CMK (cell line): ENCODE measurements at places on chromosomes 1 and 21.

- no peak for DNase-seq
These were observed 362.9 kb upstream of the VAMP3 start for GRCh38 chr1:7407980-7408770.

DNA sequence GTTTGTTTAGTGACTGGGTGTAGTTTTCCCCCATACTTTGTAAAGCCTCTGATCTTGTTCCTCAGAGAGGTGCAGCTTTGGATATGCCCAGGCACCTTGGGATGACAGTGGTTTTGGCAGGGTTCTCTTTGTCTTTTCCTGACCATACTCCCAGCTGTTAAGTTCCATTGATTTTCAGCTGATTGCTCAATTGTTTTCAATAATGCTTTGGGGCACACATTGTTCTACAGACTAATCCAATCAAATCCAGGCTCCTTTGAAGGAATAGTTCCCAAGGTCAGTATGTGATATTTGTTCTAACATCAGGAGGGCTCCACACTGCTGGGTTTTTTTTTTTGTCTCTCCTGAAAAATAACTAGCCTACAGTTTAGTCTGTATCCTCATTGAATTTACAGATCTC is 24.8 kb downstream of the PPP2R5A start:
- DNase-seq = no peak

GRCh38 chr21:45461806-45462341 is 56.9 kb downstream of the COL18A1 start:
- DNase-seq = no peak

GRCh38 chr1:186404454-186405051 is 28.9 kb downstream of the ODR4 start:
- peak; percentile 22 for DNase-seq

DNA sequence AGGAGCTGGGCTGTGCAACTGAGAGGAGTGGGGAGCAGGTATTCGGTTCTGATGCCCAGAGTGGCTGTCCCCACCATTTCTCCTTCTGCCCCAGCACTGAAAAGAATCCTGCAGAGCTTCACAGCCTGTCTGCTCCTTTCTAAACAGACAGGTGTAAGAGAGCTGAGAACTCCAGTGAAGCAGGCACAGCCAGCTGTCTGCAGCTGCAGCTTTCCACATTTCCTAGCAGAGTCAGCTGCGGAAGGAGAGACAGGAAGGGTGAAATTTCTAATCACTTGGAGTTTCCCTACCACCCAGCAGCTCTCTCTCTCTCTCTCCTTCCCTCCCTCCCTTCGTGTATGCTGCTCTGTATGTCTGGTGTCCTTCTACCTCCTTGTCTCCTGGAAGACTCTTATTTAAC is 40.5 kb upstream of the GJB5 start:
- DNase-seq = no peak

DNA sequence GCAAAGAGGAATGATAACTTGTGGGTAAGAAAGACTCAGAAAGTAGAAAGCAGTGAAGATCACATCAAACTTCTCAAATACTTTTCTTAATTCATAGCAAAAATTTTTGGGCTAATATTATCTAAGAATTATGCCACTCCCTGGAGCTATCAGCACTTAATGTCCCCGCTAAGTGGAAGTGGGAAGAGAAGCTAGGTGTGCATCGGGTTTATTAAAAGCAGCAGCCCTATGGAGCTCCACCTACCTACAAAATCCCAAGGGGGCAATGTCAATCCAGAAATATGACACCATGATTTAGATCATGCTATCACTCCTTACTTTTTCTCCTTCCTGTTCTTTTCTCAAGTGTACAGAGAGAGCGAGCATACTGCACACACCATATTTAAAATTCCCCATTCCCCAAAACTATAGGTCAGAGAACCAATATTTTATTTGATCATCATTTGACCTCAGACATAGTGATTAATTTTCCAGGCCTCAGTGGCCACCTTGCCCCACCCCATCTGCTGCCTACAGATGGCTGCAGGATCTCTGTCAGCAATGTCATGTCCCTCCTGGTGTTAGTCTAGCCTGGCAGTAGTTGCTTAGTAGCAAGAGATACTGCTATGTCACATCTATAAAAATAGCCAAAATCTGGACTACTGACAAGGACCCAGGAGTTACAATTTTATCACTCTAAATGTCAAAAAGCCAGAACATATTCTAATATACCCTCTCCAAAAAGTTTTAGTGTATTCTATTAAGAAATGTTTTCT is 66.6 kb downstream of the MAP3K21 start:
- no peak for DNase-seq

- DNase-seq = no peak
These were observed 4.3 kb upstream of the MTFR1L start for GRCh38 chr1:25815208-25816111.

- no peak for DNase-seq
These were observed 16.7 kb downstream of the UAP1 start for GRCh38 chr1:162578071-162578700.

DNA sequence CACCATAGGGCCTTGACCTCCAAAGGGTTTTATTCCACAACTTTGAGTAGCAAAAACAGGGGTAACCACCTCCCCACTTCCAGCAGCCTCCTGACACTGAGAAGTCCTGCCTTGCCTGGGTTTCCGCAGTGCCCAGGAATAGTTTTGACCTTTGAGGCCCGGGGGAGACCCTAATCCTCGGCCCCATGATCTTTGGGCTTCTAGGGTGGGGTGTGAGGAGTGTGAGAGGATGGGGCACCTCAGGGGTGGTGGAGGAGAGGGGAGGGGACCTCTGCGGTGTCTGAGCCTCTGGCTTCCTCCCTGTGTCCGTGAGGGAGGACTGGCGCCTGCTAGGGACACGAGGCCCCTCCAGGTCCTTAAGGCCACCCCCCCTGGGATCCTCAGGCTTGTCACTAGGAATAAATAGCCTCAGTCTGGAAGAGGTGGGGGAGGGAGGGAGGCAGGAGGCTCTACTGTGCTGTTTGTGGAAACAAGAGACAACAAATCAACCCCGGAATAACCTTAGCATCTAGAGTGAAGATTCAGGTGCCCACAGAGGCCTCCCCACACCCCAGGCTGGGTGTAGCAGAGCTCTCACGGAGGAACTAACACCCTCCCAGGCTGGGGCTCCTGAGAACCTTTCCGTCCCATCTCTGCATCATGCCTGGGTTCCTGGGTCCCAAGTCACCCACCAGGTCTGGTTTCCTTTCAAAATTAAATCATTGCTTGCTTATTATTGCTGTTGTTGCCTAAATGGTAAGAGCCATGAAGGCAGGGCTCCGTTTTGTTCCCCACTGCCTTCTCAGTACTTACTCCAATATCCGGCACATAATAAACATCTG is 904 bp upstream of the FHL3 start:
- DNase-seq = no peak

DNA sequence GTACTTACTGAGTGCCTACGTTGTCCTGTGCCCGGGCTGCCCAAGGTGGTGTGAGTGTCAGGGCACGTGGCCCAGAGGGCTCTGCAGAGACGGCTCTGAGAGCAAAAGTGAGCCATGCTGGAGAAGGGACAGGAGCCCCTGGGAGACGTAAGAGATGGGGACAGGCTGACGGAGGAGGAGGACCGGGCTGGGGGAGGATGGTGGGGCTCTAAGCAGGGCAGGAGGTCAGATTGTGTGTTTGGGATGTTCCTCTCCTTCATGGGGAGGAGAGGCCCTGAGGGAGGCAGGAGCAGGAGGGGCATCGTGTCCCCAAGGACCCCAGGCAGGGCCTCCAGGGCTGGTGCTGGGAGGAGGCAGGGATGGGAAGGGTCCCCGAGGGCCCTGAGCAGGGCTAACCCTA is 158.9 kb downstream of the PCBP3 start:
- no peak for DNase-seq

DNA sequence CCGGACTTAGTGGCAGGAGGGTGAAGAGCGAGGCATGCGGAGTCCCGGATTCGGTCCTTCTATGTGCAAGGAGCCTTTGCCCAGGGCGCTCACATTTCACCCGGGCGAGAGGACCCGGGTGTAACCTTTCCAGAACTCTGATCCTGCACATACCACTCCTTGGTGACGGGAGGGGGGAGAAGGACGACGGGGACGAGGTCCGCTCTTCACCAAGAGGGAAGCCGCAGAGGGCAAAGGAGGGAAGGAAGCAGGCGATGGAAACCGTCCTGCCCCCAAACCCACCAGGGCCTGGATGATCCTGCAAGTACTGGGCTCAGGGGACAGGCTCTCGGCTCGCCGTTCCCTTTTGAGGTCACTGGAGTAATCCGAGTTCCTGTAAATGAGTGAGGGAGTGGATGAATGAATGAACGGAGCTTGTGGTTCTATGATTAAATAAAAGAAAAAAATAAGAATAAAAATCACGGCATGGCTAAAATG is 993 bp downstream of the SYPL2 start:
- DNase-seq = no peak

DNA sequence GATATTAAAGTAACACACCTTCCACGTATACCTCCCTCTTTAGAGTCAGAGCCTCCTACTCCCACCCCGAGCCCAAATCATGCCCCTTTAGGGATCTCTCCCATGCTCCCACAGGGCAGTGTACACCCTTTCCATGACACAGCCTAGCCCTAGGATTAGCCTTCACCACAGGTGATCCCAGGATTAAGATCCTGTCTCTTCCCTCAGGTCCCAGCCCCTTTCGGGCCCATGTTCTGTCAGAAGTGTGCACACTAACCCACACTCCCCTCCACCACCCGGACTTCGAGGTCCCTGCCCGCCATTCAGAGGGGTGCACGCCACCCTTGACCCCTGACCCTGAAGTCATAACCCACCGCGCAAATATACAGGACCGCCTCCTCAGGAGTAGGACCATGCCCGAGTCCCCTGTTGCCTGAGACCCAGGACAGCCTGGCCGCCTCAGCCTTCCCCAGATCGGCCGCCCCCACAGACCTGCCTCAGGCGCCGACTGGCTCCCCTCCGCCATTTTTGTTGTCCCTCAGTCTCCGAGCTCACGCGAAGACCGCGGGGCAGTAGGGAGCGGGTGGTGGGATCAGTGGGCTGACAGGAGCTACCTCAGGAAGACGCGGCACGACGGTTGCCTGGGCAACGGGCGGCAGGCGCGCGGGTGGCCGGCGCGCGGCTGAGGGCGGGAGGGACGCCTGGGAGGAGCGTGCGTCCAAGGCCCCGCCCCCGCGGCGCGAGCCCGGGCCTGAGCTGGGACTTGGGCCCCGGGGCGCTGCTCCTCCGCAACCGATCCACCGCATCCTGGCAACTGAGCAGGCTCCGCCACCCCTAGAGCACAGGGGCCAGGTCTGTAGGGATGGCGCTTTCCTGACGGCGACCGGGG is at the start of gene AGBL4:
AGBL4 (minus strand) TSS at position 663 of the 868 bp plus-strand sequence.
- DNase-seq = no peak

DNA sequence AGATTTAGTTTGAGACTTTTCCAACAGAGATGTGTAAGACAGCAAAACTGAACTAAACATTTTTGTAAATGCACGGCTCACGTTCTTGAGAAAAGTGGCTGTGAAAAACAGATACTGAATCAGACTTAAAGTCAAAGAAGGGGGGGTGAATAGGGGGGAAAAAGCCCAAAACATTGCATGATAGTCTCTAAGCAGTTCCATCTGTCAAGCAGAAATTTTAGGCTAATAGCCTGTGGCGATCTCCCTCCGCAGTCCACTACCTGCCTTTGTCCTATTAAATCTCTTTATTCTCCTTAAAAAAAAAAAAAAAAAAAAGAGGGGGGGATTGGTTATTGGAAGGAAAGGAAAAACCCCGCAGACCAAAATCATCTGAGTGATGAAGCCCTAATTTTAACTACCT is 217.6 kb upstream of the NFIA start:
- no peak for DNase-seq

- no peak for DNase-seq
These were observed 325.1 kb downstream of the RRAGC start for GRCh38 chr1:38534473-38534823.

DNA sequence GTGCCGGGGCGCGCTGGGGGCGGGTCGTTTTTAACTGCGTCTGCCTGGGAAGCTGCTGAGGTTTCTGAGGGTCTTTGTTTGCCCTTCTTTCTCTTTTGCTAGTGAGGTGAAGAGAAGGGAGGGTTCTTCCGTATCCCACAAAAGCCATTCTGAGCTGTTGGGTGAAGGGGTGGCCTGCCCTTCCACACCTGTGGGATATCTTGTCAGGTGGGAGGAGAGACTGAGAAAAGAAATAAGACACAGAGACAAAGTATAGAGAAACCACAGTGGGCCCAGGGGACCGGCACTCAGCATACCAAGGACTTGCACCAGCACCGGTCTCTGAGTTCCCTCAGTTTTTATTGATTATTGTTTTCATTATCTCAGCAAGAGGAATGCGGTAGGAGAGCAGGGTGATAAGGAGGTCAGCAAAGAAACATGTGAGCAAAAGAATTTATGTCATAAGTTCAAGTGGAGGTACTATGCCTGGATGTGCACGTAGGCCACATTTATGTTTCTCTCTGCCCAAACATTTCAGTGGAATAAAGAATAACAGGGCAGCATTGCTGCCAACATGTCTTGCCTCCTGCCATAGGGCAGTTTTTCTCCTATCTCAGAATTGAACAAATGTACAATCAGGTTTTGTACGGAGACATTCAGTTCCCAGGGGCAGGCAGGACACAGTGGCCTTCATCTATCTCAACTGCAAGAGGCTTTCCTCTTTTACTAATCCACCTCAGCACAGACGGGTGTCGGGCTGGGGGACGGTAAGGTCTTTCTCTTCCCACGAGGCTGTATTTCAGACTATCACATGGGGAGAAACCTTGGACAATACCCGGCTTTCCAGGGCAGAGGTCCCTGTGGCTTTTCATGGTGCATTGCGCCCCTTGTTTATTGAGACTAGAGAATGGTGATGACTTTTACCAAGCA is 972 bp downstream of the PGBD2 start:
- DNase-seq = no peak

DNA sequence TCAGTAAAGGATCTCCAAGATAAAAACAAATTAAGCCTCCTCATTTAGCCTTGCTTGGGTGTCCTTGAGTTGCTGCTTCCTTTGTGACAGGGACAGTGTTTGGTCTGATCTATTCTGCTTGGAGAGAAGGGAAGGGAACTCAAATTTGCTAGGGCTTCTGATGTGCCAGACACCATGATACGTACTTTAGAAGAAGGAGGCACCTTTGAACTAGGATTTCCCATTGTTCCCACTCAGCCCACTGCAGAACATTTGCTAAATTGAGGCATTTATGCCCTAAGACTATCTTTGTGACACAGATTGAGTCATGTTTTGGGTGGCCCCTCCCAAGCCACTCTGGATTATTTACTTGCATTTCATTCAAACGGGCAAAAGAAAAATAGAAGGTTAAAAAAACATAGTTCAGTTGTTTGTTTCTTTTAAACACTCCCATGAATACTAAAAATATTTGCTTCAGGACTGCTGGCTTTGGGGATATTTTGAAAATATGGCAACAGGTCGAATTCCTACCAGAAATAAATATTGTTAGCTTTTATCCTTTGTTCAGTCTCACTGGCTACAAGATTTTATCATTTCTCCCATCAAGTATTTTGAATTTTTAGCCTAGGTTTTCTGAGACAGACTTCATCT is 81.9 kb upstream of the WLS start:
- no peak for DNase-seq

DNA sequence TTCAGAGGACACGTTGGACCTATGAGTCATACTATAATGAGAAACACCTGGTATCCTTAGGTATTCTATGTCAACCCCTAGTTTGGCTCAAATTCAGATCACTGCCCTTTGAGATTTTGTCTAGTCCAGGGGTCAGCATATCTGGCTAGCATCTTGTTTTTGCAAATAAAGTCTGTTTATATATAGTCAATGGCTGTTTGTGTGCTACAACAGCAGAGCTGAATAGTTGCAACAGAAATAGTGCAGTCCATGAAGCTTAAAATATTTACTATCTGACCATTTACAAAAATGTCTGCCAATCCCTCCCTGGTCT is 48.5 kb upstream of the EDEM3 start:
- no peak for DNase-seq
